NCI-H82 (cell line): ENCODE measurements at places on chromosomes 4 and X.
A peak's percentile ranks its signal among the peaks of the same experiment; 100 is the strongest.

DNA sequence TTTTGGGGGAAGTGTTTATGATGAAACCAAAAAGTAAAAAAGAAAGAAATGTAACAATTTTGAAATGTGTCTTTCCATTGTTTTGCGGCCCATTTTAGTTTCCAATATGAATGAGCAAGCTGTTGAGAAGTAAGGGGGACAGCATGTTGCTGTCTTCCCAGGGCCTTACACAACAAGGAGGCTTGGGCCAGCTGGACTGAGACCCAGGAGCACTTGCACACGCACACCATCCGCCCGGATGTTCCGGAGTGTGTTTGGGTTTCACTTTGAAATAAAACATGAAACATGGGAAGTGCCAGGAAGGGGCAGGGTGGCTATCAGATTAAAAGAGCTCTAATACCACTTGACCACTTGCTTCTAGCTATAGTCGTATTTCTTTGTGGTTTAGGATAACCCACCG, 144.4 kb downstream of the NHS start:
- no peak for DNase-seq

DNA sequence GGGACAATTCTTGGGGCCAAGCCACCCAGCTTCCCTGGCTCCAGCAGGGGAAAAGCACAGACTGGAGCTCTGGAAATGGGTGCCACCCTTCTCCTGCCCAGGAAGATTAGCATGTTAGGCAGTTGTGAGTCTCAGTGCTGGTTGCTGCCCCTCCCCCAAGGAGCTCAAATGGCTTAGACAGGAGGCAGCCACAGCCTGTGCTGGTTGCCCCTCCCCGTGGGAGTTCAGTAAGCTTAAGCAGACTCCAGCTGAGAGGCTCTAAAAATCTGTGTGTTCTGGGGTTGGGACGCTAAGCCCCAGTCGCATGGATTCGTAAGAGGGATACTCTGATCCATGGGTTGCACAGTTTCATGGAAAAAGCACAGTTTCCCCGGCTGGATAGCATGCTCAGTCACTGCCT, 92.7 kb upstream of the NDST3 start:
- DNase-seq = peak; percentile 94

GRCh38 chr4:31783311-31783710, 1063.1 kb downstream of the PCDH7 start:
- no peak for DNase-seq

DNA sequence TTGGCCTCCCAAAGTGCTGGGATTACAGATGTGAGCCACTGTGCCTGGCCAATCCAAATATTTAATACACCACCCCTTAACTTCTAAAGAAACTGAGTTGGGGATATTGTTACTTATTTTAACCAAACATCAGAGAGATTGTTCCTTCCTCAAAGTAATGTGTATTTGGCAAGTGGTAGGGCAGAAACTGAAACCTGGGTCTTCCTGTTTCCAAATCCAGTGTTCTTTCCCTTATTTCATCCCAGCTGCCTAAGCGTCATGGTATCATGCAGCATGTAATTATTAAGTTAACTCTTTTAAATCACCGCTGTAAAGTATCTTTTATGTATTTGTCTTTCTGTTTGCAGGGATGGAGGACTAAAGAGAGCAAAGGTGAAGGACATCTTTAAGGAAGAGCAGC, 68.4 kb downstream of the GPAT3 start:
- no peak for DNase-seq

DNA sequence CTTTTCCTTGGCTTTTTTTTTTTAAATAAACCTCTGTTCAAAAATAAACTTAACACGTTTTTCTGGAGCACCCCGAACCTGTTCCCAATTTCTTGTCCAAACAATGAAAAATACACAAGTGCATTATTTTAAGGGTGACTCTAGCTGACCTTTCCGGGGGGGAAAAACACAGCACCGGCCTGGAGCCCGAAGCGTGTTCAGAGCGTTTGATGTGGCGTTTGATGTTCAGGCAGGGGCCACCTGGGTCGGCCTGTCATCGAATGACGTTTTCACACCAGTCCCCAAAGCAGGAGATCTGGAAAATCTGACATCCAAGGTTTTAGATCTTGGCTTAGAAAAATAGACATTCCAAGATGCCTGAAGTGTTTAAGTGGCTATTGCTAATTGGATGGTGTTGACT, 282.1 kb downstream of the SHOX start:
- DNase-seq = no peak

GRCh38 chr4:179325181-179325580, 1882.9 kb upstream of the AGA start:
- DNase-seq = no peak
